ENCODE measurements at places on chromosomes 7 and 10. TPM values are rescaled to one million over a fixed set of nuclear protein-coding genes. Genes with fewer than 3 reads are reported as not detected.

The WNT8B gene
- not detected for polyA plus RNA-seq

The PIP gene
- polyA plus RNA-seq, result not detected

DNA sequence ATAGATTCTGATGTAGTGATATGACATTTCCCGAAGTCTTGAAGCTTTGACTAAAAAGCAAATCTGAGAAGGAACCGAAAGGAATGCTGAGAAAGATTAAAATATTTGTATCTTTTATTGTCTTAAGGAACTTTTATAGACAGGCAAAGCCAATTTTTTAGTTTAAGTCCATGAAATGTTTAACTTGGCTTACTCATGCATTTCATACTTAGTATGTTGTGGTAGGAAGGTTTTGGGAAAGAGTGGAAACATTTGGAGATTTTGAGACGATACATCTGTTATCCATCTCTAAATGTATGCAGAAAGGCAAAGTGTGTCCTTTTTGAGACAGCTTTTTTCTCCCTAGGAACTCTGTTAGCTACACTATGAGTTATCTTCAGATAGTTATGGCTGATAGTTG is 10.1 kb downstream of the TBC1D12 start:
- no peak for DNase-seq

DNA sequence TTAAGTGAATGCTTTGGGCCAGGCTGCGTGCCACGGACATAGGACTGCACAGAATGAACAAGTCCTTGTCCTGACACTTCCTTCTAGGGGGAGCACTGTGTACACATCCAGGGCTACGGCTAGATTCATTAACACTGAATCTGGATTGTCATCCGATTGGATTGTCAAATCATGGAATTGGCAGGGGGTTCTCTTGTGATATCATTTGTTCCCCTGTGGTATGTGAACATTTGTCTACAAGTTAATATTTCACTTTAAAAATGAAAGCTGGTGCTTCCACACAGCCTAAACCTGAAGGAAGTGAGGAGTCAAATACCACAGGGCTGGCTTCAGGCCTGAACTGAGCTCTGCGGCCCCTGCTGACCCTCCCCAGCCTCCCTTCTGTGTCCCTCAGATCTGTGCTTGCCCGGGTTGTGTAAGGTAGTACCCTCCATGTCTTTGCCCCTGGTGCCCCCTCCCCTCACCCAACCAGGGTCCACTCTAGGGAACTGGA is 75.6 kb downstream of the SNX10 start:
- DNase-seq, result no peak

GRCh38 chr10:28505359-28505959 is 27.5 kb upstream of the WAC start:
- no peak for DNase-seq

- DNase-seq, result no peak
Observed at GRCh38 chr7:39051707-39052106, 74.0 kb downstream of the POU6F2 start.

Data from foreskin keratinocyte (primary cell).